Amniotic stem cell (primary cell): ENCODE measurements at places on chromosomes 2 and 18.

DNA sequence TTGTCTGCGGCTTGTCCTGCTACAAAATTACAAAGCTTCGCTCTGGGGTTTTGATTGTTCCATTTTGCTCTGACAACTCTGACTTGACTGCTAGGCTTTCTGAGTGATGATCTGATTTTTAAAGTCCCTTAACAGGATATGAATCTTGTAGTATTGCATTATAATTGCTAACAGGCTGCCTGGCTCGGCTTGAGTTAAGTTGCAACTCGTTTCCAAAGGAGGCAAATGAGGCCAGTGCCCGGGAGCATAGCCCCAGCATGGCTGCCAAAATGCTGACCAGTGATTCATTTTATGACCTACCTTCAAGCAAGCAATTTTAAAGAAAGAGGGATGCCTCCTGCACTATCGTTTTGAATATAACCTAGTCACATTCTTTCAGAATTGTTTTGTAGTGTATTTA is 135.4 kb downstream of the COL6A3 start:
- no peak for DNase-seq

- DNase-seq, result no peak
Measured at GRCh38 chr2:239548451-239548871, 147.6 kb upstream of the HDAC4 start.

DNA sequence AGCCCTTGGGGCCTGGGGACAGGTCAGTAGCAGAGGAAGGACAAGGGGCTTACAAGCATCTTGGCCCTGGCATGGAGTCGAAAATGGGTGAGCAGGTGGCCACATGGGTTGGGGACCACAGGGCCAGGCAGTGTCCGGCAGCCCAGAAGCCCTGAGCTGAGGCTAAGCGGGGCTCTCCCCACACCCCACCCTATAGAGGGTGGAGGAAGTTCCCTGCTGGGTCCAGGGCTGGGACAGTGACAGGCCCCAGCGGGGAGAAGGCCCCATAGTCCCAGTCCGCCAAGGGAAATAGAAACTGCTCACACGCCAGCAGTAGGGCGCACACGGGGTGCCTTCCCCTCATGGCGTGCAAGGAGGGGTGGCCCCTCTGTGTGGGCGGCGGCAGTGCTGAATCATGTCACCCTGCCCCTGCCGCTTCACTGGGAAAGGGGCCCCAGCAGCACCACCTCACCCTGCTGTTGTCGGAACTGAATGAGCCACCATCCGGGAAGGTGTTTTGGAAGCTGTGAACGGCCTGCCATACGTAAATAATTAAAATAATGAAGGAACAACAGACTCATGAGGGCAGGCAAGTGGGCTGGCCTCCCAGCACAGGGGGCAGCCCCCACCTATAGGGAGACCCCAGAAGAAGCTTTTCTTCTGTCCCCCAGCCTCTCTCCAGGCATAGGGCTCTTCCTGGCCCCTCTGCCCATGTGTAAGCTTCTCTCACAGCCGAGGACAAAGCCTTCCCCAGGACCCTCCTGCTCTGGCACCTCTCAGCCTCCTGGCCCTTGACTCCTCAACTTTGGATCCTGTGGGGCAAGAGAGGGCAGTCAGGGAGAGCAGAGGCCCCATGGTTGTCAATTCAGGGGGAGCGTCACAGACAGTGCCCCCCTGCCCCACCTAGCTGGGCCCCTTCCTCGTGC is 12.7 kb upstream of the DUSP2 start:
- no peak for DNase-seq

DNA sequence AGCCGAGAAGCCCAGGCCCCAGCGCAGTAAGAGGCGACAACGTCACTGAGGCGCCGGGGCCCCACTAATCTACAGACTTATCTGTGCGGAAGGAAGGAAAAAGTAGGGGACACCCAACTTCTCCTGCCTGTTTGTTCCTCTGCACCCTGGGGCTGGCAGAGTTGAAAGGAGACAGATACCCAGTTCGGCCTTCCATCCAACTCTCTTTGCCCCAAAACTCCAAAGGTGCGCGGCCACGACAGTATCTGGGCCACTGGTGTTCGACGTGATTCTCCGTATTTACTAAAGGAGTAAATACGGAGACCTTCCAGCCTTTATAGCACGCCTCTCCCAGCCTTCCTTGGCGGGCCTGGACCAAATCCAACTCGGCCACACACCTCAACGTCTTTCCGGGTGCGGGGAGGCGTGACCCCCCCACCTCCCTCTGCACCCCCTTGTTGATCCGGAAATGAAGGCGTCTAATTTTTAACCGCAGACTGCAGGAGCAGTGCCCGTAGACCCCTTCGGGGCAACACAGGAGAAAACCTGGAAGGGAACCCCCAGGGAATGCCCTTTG is 1.6 kb downstream of the SMAD7 start:
- no peak for DNase-seq

DNA sequence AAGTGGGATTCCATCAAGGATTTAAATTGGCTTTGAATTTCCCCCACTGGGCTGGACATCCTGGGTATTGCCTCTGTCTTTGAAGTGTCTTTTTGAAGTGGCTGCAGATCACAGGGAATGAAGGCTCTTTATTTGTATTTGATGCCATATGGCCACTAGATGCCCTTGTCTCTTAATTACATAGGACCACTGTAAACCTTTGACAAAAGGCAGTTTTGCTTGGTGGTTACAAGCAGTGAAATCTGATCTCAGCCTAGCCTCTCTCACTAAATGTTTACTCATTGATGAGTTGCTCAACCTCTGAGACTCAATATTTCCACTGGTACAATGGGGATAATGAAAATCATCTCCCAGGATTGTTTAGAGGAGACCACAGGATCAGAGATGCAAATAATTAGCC is 102.2 kb downstream of the INSIG2 start:
- DNase-seq, result no peak

DNA sequence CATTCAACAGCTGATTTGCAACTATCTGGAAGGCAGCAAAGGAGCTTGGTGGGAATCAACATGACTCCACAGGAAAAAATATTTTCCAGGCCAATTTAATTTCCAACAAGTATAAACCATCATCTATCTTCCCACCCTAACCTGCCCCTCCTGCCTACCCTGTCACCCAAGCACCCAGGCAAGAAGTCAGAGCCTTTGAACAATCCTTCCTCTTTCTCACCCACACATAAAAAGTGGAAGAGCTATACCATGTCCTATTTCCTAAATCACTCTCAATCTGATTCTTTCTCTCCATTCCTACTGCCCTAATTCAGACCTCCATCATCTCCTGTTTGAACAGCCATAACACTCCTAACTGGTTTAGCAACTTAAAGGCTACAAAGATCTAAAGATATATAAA is 12.7 kb downstream of the SPIRE1 start:
- no peak for DNase-seq
